PC-9 (cell line): ENCODE measurements at places on chromosomes 4 and X. TPM values are rescaled to one million over a fixed set of nuclear protein-coding genes. Genes with fewer than 3 reads are reported as not detected.
A peak's percentile ranks its signal among the peaks of the same experiment; 100 is the strongest.

DNA sequence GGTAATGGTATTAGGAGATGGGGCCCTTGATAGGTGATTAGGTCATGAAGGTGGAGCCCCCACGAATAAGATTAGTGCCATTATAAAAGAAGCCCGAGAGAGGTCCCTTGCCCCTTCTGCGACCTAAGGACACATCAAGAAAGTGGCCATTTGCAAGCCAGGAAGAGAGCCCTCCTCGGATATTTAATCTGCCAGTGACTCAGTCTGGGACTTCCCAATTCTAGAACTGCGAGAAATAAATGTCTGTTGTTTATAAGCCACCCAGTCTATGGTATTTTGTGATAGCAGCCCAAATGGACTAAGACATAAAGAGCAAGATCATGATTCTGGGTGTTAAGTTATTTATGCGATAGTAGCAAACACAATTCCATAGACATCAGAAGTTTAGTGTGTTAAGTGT is 192.2 kb downstream of the LDB2 start:
- no peak overlapping the region for H3K4me3 ChIP-seq
- no peaks in the 10 kb centered on the region for H3K36me3 ChIP-seq
- no peak for DNase-seq
- no peaks in the 10 kb centered on the region for H3K27me3 ChIP-seq
- H3K27ac ChIP-seq, result no peak overlapping the region

- no peaks in the 10 kb centered on the region for H3K27me3 ChIP-seq
- H3K36me3 ChIP-seq, result no peaks in the 10 kb centered on the region
- H3K27ac ChIP-seq, result no peak overlapping the region
Measured at GRCh38 chr4:176979416-176979815, 186.7 kb upstream of the VEGFC start.

DNA sequence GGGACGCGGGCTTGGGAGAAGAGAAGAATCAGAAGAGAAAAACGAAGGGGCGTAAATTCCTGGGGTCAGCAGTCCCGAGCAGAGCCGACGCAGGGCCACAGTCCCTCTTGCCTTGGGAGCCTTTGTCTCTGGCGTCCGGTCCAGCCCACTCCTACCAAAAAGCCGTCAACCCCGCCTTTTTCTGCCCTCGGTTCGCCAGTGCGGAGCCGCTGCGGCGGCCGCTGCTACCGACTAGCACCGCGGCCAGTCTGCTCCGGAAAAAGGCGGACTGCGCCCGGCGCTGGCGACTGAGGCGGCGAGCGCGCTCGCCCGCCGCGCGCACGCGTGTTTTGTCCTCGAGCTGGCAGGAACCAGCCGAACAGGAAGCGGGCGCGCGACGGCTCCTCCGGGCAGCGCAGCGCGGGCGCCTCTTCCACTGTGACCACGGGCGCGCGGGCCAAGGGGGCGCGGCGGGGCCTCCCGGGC is 502 bp downstream of the HNRNPDL start:
- peak overlapping the region; percentile 87 for H3K27ac ChIP-seq
- DNase-seq, result no peak
- peak overlapping the region; percentile 97 for H3K4me3 ChIP-seq

- no peak overlapping the region for H3K27ac ChIP-seq
- no peak overlapping the region for H3K4me3 ChIP-seq
- H3K36me3 ChIP-seq, result no peaks in the 10 kb centered on the region
- H3K27me3 ChIP-seq, result no peaks in the 10 kb centered on the region
Measured at GRCh38 chr4:113406723-113407016, 354.9 kb downstream of the CAMK2D start.

- no peaks in the 10 kb centered on the region; the same call in 1 of the 2 replicates for H3K36me3 ChIP-seq
- DNase-seq, result no peak
- H3K27ac ChIP-seq, result no peak overlapping the region
- no peaks in the 10 kb centered on the region for H3K4me1 ChIP-seq
- H3K27me3 ChIP-seq, result no peaks in the 10 kb centered on the region
- H3K4me3 ChIP-seq, result no peak overlapping the region
Measured at GRCh38 chrX:37472836-37473235, 98.6 kb upstream of the LANCL3 start.

ASMT gene
- total RNA-seq, result not detected in 2 replicates

DNA sequence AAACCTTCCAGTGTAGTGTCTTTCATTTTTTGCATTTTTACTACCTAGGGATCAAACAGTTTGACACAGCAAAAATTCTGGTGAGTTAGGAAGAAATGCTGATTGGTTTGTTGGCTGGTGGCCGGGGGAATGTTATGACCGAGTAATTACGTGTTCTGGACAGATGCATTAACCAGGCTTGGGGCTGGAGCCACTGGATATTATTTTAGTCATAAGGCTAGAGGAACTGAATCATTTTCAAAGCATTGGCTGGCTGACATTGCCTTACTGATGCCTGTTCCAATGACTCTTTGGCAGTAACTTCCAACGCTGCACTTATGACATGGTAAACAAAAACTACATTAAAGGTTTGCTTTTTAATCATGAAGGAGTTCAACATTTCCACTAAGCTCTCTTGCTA is 84.6 kb downstream of the FBXO8 start:
- H3K27ac ChIP-seq, result no peak overlapping the region
- H3K36me3 ChIP-seq, result no peaks in the 10 kb centered on the region
- H3K4me1 ChIP-seq, result no peaks in the 10 kb centered on the region
- H3K27me3 ChIP-seq, result no peaks in the 10 kb centered on the region

DNA sequence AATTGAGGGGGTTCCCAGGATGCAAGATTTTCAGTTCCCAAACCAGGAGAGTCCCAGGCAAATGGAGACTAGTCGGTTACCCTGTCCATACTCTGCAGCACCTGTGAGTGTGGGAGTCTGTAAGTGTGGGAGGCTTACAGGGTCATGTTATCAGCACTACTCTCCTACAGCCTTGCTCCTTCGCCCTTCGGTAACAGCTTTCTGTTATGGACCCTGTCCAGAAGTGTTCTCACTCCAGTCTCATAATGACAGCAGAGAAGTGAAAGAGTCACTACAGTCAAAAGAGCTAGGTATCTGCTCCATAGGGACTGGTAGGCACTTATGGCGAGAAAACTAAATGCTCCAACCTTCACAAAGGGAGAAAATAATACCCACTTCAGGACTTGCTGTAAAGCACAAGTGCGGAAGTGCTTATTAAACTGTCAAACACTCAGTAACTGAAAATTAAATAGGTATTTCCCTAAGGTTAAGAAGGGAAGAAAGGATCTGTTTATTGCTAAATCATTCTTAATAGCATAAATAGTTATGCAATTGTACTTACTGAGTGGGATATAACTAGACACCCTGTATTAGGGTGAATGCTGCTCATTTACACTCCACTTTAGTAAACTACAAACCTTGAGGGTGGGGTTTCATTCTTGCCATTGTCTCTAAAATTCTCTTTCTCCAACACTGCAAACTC is 2.7 kb upstream of the ADH7 start:
- no peaks in the 10 kb centered on the region for H3K36me3 ChIP-seq
- no peaks in the 10 kb centered on the region for H3K4me1 ChIP-seq
- H3K27ac ChIP-seq, result no peak overlapping the region
- no peak overlapping the region for H3K4me3 ChIP-seq
- no peak for DNase-seq

- no peak overlapping the region for H3K27ac ChIP-seq
- no peak overlapping the region for H3K4me3 ChIP-seq
- no peaks in the 10 kb centered on the region for H3K36me3 ChIP-seq
- H3K27me3 ChIP-seq, result no peaks in the 10 kb centered on the region
Measured at GRCh38 chrX:16999275-16999674, 52.8 kb downstream of the REPS2 start.

- H3K27me3 ChIP-seq, result no peaks in the 10 kb centered on the region
- H3K4me1 ChIP-seq, result peaks cover 25% of the 10 kb centered on the region
- H3K36me3 ChIP-seq, result no peaks in the 10 kb centered on the region
- H3K27ac ChIP-seq, result no peak overlapping the region
- DNase-seq, result no peak
Measured at GRCh38 chr4:113471146-113471860, 290.2 kb downstream of the CAMK2D start.

DNA sequence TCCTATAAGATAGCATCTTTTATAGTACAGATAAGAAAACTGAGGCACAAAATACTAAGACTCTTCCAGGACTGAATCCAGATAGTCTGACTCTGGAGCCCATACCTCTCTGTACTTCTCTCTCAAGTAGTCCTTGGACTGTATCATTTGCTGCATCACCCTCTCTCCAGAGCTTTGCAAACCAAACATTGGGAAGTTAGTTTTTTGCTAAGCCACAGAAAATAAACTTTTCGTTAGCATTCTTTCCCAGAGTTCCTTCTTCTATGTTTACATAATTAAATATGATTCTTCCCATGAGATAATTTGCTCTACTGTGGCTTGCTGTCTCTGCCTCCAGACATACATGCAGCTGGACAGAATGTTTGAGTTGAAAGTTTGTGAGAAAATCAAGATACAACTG is 22.0 kb downstream of the PPEF2 start:
- no peaks in the 10 kb centered on the region for H3K27me3 ChIP-seq
- no peak overlapping the region for H3K4me3 ChIP-seq
- H3K27ac ChIP-seq, result no peak overlapping the region
- no peaks in the 10 kb centered on the region for H3K4me1 ChIP-seq
- no peaks in the 10 kb centered on the region for H3K36me3 ChIP-seq
- DNase-seq, result no peak

ENOPH1 gene
- total RNA-seq, result 19.8 and 22.3 TPM in 2 replicates

BEX3 gene
- total RNA-seq, result 120 and 130 TPM in 2 replicates

C4orf46 gene
- total RNA-seq, result 7.7 and 9.8 TPM in 2 replicates

RHOXF2 gene
- not detected in 2 replicates for total RNA-seq

DNA sequence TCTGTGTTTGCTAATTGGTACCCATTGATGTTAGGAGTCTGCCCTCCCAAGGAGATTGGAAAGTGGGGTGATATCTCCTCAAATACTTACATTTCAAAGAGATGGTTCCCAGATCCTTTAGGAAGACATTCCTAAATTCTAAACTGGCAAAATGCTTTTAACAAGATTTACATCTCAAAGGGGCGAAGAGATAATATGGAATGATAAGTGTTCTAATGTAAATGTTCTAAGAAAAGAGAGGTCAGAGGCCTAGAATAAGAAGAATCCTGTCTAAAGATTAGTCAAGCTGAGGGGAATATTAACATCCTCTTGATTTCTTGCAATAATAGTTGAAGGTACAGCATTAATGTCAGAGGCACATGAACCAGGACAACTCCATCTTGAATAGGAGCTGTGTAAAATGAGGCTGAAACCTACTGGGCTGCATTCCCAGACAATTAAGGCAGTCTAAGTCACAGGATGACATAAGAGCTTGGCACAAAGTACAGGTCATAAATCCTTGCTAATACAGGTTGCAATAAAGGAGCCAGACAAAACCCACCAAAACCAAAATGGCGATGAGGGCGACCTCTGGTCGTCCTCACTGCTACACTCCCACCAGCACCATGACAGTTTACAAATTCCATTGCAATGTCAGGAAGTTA is 2248.1 kb downstream of the ARAP2 start:
- H3K4me1 ChIP-seq, result no peaks in the 10 kb centered on the region
- H3K27me3 ChIP-seq, result no peaks in the 10 kb centered on the region
- no peak overlapping the region for H3K4me3 ChIP-seq
- H3K36me3 ChIP-seq, result no peaks in the 10 kb centered on the region
- DNase-seq, result no peak

- H3K27ac ChIP-seq, result no peak overlapping the region
- H3K4me1 ChIP-seq, result no peaks in the 10 kb centered on the region
- H3K36me3 ChIP-seq, result no peaks in the 10 kb centered on the region
- H3K4me3 ChIP-seq, result no peak overlapping the region
- H3K27me3 ChIP-seq, result no peaks in the 10 kb centered on the region
Measured at GRCh38 chrX:97672138-97672537, 788.4 kb downstream of the RPA4 start.

FIP1L1 gene
- total RNA-seq, result 44.8 and 65.6 TPM in 2 replicates

FAM47A gene
- not detected in 2 replicates for total RNA-seq

- peak; percentile 36 for DNase-seq
- no peak overlapping the region for H3K4me3 ChIP-seq
Measured at GRCh38 chrX:68989865-68990606, 161.2 kb downstream of the EFNB1 start.

EMCN gene
- not detected in 2 replicates for total RNA-seq

- H3K27ac ChIP-seq, result no peak overlapping the region
- no peaks in the 10 kb centered on the region for H3K36me3 ChIP-seq
- no peaks in the 10 kb centered on the region for H3K4me1 ChIP-seq
- H3K27me3 ChIP-seq, result peaks cover 9% of the 10 kb centered on the region
Measured at GRCh38 chrX:920234-920799, 289.7 kb downstream of the SHOX start.

FGFRL1 gene
- 59.5 and 61.6 TPM in 2 replicates for total RNA-seq

DNA sequence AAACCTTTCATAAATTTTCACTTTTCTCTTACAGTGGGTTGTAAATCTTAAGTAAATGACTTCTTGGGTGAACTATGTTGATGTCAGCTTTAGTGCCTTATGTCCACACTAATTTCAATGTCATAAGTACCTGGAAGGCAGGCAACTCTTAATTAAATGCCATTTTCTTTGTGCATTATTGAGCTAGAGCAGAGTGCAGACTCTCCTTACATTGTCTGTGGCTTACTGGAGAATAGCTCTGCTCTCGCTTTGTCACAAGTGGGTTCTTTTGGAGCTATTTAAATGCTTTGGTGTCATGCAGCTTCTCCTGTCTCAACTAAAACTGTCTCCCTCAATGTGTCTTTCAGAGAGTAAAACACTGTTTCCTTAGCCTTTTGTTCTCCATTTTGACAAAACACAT is 411.6 kb downstream of the STIM2 start:
- no peak overlapping the region for H3K27ac ChIP-seq
- H3K36me3 ChIP-seq, result no peaks in the 10 kb centered on the region
- H3K4me1 ChIP-seq, result no peaks in the 10 kb centered on the region
- H3K4me3 ChIP-seq, result no peak overlapping the region
- H3K27me3 ChIP-seq, result no peaks in the 10 kb centered on the region

DNA sequence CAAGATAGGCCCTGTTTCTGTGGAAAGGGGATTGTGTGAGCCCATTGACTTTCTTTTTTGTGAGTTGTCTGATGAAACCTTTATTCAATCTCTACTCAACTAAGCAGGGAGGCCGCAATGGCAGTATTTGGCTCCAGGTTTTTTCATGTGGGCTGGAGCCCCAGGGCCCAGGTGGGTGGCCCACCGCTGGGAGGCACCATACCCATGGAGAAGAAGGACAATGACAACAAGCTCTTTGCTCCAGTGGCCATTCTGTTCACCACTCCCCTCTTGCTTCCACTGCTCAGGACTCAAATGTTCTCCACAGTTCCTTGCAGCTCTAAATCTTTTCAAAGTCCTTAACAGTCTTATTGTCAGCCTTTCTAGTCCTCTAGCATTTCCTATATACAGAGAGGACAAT is 54.1 kb downstream of the HOPX start:
- H3K4me3 ChIP-seq, result no peak overlapping the region
- no peaks in the 10 kb centered on the region for H3K27me3 ChIP-seq
